ENCODE measurements at places on chromosomes 5 and 9.

DNA sequence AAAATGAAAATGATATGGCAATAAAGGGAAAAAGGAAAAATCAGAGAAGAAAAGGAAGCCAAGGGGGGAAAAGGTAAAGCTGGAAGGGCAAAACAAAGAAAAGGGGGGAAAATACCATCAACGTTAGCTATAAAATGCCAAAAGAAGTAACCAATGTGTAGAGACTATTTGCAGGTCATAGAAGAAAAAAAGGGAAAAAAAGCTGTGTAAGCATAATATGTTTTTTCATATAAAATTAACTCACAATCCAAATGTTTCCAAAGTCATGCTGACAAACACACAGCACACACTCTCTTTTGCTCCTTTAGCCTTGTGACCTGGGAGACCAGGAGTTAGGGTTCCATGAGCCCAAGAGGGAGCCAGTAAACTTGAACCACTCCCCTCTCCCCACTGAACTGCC is 18.2 kb downstream of the FBN2 start:
- DNase-seq = no peak

DNA sequence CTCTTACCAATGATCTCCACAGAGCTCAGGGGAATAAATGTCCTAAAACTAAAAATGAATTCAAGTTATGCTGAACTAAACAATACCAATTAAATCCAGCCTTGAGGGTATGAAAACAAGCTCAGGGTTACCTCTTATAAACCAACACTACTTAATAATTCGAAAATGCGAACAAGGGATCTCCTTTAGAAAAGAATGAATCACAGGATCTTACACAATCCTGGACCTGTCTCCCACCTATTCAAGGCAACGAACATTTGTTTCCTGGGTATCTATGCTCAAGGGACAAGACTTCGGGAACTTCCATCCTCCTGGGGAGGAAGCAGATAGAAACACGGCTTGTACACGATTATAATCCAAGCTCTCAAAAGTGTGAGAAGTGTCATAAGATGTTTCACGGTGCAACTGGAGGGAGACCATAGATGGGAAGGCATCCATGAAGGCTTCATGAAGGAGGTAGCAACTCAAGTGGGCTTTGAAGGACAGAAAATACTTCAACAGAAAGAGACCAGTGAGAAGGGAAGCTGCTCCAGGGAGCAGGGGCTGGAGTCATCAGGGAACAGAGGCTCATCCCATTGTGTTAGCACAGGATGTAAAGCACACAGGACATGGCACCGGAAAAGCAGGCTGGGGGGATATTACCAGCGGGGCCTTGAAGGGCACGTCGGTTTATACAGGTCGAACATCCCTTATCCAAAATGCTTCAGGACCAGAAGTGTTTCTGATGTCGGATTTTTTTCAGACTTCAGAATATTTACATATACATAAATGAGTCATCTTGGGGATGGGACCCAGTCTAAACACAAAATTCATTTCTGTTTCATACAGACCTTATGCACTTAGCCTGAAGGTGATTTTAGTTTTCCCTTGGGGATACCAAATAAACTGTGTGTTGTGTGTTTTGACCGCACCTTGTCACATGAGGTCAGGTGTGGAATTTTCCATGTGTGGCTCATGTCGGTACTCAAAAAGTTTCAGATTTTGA is 87.4 kb downstream of the TLE1 start:
- DNase-seq = no peak

- DNase-seq = no peak
These were observed 75.5 kb downstream of the UNC13B start for GRCh38 chr9:35237311-35237710.

GRCh38 chr5:163631856-163632255 is 126.4 kb downstream of the MAT2B start:
- no peak for DNase-seq

DNA sequence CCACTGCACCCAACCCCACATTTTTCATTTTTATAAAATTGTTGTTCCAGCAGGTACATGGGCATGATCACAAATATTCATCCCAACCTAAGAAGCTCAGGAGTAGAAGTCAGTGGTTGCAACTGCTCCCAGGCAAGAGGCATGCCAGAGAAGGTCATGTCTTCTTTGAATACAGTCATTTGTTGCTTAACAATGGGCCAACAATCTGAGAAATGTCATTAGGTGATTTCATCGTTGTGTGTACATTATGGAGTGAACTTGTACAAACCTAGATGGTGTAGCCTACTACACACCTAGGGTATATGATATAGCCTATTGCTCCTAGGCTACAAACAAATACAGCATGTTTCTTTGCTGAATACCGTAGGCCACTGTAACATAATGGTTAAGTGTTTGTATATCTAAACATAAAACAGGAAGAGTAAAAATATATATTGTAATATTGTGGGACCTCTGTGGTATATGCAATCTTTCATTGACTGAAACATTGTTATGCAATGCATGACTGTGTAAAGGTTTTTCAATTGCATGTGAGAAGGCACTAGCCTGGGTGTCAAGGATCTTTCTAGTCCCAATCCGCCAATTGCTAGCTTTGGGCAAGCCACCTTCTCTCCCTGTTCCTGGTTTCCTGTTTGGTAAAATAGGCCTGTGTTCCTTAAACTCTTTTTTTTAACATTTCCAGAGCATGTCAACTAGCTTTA is 27.6 kb downstream of the ATP10B start:
- DNase-seq = no peak

- DNase-seq = no peak
These were observed 24.1 kb upstream of the OTP start for GRCh38 chr5:77662635-77663034.

DNA sequence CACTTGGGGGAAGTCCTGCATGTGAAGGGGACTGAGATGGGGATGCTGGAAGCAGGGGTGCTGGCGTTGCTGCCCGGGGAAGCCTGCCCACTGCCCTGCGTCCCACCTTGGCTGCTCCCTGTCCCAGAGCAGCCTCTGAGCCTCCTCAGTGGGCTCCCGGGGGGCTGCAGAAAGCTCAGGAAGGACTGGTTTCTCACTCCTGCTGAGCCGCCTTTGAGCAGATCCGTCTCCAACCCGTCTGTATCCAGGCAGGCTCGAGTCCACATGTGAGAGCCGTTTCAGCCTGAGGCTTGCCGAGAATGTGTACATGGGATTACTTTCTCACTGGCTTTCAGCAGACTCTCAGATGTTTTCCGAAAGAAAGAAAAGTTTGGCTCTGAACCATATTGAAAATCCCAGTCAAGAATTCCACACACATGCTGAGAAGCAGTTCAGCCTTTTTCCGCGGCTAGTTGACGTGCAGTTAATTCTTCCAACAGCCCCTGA is 95.3 kb upstream of the COL5A1 start:
- DNase-seq = no peak

GRCh38 chr5:14280294-14280854 is 137.2 kb downstream of the TRIO start:
- no peak for DNase-seq

GRCh38 chr9:109062543-109062942 is 49.2 kb upstream of the CTNNAL1 start:
- no peak for DNase-seq

GRCh38 chr9:109856785-109857184 is 76.8 kb downstream of the PALM2AKAP2 start:
- DNase-seq = no peak
